ENCODE measurements at places on chromosomes 1 and 21. TPM values are rescaled to one million over a fixed set of nuclear protein-coding genes. Genes with fewer than 3 reads are reported as not detected.

DPM3 gene
- 36.0 TPM for total RNA-seq

SMG5 gene
- 79.2 TPM for total RNA-seq

TSPAN1 gene
- total RNA-seq = not detected

TOMM20 gene
- 105 TPM for total RNA-seq

DNA sequence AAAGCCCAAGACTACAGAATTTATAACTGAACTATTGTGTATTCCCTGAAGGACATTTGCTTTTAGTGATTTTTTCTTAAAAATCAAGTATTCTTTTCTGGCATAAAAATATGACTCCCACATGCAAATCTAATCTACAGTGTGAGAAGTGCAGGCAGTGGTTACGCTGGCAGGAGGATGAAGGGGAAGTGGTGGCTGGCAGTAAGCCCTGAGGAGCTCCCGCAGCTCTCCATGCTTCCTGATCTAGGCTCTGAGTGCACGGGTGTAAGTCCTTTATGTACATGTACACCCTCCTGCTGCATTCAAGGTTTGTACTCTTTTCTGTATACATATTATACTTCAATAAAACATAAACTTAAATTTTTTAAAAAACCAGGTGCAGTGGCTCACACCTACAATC, 67.5 kb upstream of the PRDX6 start:
- DNase-seq = no peak

DNA sequence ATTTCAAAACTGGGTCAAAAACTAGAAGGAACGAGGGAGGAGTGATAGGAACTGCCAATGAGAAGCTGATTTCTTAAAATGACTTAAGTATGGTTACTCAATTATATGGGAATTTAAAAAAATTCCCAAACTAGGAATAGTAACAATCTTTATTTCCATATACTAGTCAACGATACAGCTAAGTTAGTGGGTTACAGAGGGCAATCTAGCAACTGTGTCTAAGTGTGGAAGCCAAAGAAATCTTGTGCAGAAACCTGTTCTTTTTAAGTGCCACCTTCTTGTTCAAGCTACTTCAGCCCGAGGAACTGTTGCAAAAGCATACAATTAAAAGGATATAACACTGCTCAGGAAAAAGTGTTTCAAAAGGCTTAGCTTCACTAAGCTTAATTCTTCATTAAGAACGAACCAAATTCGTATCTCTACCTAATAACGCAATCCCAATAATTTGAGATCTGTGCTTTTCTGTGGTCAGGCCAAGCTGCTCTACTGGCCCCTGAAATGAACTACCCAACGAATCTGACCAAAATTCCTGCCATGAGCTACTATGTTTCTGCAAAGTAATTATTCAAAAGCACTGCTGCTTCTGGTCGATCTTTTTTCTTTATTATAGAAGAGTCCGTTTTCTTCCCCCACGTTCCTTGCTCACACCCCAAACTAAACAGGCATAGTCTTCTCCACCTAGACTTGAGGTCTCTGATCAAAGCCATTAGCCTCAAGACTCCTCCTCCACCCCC, 1.8 kb downstream of the USP24 start:
- no peak for DNase-seq

DNA sequence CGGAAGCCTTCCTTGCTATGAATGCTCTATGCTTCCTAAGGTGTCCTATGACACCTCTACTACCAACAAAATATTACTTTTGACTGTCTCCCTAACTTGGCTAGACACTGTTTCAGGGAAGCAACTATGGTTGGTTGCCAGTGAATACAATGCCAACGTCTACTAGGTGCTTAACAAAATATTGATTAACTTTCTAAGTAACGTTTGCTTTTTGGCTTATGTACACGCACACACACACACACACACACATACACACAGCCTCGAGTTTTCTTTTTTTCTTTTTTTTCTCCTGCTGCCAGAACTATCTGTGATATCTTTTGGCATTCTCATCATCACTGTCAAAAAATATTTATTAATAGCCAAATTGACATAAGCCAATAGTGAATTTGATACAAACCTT, 864.0 kb downstream of the PLA2G4A start:
- no peak for DNase-seq

GRCh38 chr1:247431643-247432042, 15.7 kb downstream of the NLRP3 start:
- DNase-seq = no peak

DNA sequence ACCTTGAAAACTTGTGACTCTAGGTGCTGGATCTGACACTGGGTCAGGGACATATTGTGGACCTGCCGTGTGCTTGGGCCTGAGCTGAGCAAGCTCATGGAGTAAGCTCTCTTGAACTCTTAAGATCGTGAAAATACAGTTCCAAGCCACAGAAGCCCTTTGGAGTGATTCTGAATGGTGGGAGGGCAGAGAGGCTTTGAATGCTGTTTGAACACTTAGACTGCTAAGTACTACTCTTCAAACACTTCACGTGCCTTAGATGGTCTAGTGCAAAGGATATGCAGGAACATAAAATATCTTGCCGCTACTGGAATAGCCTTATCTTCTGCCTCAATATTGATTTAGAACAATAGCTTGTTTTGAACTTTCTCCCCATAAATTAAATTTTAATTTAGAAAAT, 21.6 kb downstream of the ROR1 start:
- DNase-seq = no peak

DNA sequence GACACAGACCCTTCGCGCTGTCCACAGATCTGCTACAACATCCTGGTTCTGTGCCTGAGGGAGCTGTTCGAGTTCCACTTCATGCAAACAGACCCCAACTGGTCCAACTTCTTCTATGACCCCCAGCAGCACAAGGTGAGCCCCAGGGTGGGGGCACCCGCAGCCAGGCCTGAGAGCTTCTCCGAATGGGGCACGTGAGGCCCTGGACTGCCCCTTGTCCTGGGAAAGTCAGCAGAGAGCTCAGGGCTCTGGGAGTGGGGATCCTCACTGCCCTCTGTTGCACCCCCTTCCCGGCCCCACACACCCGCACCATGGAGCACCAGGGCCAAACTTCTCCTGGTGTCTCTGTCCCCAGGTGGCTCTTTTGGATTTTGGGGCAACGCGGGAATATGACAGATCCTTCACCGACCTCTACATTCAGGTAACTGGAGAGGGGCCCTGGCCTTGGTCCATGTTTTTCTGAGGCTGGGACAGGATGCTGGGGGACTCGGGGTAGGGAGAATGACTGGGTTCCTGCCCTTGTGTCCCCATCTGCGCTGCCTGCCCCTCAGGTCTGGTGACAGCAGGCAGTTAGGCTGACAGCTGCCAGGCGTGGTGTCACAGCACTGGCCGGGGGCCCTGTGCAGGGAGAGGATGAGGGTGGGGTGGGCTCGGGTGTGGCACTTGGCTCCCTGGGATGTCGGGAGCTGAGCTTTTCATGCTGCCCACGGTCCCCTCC, 44.6 kb downstream of the COQ8A start:
- DNase-seq = no peak

GRCh38 chr1:222732216-222733159, 4.5 kb upstream of the FAM177B start:
- no peak for DNase-seq

GRCh38 chr1:52140633-52141512, 1.0 kb upstream of the ZFYVE9 start:
- no peak for DNase-seq

DNA sequence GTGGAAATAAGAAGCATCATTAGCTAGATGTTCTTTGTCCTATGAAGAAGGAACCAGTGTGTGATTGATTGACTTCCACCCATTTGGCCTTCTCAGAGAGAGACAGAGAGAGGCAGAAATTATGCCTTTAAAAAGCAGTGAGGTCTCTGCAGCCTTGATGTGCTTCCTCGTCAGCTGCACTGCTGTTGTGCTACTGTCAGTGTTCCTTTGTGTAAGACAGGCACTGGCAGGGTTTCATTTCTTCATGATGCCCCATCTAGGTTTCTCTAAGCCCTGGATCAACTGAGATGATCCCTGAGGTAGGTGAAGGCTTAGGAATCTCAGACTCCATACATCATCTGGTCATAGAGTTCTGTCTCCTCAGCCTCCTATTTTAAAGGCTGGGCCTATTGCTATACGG, 34.9 kb downstream of the GPR3 start:
- no peak for DNase-seq
